ENCODE measurements at places on chromosomes 7 and 10.

GRCh38 chr7:45978010-45978681 is 57.1 kb upstream of the IGFBP3 start:
- DNase-seq = peak; percentile 99

DNA sequence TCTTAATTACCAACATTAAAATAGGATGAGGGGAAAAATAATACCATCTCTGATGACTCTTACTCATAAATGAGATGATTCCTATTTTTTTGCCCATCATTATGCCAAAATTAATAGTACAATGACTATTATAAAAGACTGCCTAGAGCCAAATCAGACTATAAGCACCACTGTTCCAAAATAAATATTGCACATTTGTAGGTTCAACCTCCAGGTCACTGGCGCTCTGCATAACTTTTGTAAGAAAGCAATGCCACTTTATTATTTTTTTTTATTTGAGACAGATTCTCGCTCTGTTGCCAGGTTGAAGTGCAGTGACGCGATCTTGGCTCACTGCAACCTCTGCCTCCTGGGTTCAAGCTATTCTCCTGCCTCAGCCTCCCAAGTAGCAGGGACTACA is 142.5 kb upstream of the SP8 start:
- no peak for DNase-seq

DNA sequence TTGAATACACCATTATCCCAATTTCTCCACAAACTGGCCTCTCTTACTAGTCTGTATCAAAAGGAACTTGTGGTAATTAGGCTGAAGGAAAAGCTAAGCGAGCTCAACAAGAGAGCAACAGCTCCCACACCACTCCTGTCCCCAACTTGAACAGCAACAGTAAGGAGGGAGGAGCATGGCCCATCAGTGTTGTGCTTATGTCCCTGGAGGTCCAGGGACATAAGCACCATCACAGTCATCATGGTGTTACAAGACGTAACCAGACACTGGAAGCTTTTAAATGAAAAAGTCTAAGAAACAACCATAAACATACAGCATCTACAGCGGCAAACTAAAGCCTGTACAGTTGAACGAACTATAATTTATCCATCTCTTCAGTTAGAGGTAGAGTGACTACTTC is 989 bp downstream of the ERLIN1 start:
- DNase-seq = peak; percentile 20

GRCh38 chr7:115679976-115680375 is 350.6 kb downstream of the TFEC start:
- DNase-seq = peak; percentile 43

DNA sequence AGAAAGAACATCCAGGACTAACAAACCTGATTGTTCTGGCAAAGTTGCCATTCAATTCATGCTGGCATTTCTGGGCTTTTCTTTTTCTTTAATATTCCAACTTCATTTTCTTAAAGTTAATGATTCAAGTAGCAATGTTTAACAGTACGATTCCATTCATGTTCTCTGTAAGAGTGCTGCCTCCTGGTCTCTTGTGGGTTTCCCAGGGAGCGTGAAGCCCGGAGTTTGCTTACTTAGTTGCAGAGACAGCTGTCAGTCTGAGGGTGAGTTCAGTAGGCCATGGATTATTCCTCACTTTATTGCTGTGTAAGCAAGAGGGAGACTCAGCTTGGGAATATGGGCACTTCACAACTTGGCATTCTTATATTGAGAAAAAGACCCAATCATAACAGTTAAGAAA is 142.2 kb downstream of the TWIST1 start:
- DNase-seq = no peak

GRCh38 chr7:98091061-98091460 is 15.6 kb upstream of the LMTK2 start:
- no peak for DNase-seq

GRCh38 chr7:156558198-156558597 is 82.4 kb upstream of the RNF32 start:
- DNase-seq = no peak

GRCh38 chr7:918441-919113 is 35.9 kb downstream of the ADAP1 start:
- DNase-seq = no peak

- no peak for DNase-seq
These were observed 134.9 kb downstream of the ARID5B start for GRCh38 chr10:62036186-62037081.

DNA sequence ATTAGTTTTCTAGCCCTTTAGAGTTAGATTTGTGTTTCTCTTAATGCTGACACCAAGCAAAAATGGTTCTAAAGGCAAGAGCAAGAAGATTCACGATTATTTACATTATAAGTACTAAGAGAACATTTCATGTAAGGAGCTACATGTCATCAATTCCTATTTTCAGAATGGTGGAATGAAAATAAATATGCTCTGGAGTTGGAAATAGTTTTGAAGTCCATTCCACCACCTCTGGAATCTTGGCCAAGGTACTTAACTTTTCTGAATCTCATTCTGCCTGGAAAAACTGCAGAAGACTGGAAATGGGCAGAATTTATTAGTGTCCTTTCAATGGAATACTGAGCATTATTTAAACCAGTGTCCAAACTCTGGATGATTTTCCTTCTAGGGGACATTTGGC is 125.1 kb upstream of the RAB11FIP2 start:
- DNase-seq = peak; percentile 63

GRCh38 chr7:144821067-144821466 is 14.8 kb downstream of the TPK1 start:
- no peak for DNase-seq

DNA sequence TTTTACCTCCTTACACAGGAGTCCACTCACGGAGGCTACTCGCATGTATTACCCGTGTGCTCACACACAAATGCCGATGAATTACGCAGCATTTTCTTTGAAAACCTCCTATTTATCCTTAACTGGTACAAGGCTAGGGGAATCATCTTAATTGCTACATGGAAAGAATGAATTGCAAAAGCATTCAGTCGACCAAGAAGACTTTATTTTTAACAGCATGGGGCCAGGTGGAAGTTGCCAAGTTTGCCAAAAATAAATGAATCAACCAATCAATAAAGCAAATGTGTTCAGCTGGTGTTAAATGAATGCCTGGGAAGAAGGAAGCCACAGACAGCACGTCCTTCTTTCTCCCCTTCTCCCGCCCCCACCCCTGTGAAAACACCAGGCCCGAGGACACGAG is 55.8 kb downstream of the CTBP2 start:
- no peak for DNase-seq

- no peak for DNase-seq
These were observed 9.2 kb upstream of the FOXP2 start for GRCh38 chr7:114405427-114405826.

- peak; percentile 58 for DNase-seq
These were observed 701 bp downstream of the STK17A start for GRCh38 chr7:43583424-43584194.

DNA sequence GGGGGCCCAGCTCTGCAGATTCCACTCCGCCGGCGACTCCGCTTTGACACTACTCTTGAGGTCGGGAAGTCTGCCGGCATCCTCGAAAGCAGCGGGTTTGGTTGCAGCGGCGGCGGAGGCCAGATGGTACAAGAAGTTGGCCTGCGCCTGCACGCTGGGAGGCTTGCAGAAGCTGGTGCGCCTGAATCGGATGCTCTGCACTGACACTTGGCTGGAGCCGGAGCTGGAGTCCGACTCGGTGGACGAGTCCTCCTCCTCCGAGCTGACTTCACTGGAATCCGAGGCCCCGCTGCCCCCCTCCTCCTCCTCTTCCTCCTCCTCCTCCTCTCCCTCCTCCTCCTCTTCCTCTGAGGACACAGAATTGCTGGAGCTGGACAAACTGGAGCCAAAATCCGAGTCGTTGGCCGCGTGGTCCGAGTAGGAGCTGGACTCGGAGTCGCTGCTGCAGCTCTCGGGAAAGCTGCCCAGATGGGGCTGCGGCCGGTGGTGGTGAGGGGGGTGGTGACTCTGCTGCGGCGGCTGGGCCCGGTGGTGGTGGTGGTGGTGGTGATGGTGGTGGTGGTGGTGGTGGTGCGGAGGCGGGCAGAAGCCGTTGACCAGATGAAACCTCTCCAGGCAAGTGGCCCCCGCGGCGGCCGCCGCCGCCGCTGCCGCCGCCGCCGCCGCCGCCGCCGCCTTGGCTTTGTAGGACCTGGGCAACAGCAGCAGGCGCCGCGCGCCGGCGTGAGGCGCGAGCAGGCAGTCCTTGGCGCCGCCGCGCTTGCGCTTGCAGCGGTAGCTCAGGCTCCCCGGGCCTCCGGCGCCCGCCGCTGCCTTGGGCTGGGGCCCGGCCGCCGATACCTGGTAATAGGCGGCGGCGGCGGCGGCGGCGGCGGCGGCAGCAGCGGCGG is 9.0 kb downstream of the SKIDA1 start:
- DNase-seq = peak; percentile 72

GRCh38 chr10:121296881-121297585 is 301.2 kb downstream of the FGFR2 start:
- no peak for DNase-seq

- peak; percentile 92 for DNase-seq
These were observed 694.2 kb upstream of the FZD8 start for GRCh38 chr10:36336315-36336714.

GRCh38 chr7:142485617-142486226 is 227.9 kb upstream of the PRSS58 start:
- DNase-seq = no peak

GRCh38 chr10:100006243-100006886 is 3.4 kb downstream of the DNMBP start:
- peak; percentile 92 for DNase-seq

GRCh38 chr10:59993931-59994330 is 87.6 kb upstream of the CCDC6 start:
- DNase-seq = no peak

GRCh38 chr7:116706668-116707126 is 34.7 kb downstream of the MET start:
- DNase-seq = peak; percentile 65

GRCh38 chr7:4944939-4945338 is 14.0 kb downstream of the MMD2 start:
- no peak for DNase-seq

DNA sequence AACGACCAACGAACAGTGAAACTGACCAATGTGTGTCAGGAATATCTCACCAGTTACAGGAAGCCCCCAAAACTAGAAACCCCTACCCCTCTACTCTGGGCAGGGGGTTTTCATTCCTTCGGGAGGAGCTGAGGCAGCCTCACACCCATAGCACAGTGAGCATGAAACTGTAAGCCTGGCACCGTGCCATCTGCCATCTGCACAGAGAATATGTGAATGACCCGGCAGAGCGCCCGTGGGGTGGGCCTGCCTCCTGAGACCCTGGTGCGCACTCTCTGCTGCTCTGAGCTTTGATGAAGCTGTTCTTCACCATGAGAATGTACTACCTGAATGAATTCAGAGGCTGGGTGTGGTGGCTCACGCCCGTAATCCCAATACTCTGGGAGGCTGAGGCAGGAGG is 27.1 kb downstream of the DAGLB start:
- no peak for DNase-seq

DNA sequence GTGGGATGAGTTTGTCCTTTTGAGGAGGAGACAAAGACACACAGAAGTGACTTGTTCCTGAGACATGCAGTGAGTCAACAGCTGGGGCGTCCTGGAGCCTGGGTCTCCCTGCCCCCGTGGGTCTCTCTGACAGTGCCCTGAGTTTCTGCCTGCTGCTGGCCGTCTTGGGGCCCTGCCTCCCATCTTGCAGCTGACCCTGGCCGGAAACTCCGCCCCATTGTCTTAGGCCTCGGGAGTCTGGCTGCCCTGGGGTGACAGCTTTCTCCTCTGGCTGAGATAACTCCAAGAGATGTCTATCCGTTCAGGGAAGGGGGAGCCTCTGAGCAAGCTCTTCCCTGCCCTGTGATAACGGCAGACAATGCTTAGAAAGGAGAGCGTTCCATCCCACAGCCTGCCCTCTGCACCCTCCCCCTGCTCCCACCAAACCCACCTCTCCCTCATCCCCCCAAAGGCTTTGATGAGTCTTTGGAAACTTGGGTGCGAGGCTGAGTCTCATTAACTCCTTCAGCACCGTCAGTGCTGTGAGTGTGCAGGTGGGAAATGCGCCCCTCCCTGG is 69.5 kb upstream of the PODXL start:
- DNase-seq = peak; percentile 77

DNA sequence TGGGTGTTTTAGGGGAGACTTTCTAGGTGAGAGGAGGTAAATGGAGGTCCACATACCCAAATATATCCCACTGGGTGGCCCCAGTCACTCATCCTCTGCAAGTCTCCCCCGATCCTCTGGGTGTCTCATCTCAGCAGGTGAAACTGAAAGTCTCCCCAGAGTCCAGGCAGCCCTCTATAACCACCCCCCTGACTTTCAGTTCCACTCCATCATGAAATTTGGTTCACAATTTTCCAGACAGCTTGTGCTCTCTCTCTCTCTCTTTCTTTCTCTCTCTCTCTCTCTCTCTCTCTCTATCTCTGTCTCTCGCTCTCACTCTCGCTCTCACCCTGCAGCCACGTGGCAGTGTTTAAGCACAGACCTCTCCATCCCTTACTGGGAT is 56.7 kb upstream of the ELN start:
- no peak for DNase-seq

DNA sequence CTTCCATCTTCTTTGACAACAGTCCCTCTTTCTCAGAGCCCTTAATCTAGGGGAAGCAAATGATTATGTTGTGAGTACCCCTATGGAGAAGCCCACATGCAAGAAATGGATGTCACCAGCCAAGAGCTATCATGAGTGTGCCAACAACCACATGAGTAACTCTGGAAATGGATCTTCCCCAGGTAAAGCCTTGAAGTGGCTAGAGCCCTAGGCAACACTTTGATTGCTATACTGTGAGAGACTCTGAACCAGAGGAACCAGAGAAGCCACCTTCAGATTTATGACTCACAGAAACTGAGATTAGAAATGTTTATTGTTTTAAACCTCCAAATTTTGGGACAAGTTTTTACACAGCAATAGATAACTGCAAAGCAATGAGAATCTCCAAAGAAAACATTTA is 60.9 kb upstream of the COL1A2 start:
- DNase-seq = no peak

DNA sequence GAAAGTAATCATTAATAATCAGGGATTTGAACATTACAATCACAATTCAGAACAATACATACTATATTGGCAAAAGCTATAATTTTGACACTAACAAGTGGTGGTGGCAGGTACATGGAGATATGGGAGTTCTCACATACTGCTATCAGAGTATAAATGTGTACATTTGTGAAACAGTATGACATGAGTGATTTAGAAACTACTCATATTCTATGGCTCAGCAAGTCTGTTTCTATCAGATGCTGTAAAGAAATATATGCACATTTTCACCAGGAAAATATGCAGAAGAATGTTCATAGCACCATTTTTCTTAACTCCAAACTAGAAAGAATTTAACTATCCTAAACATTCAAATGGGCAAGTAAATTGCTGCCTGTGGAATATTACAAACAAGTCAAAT is 620.0 kb downstream of the SH2D4B start:
- DNase-seq = no peak

GRCh38 chr7:41984888-41985287 is 252.1 kb downstream of the GLI3 start:
- DNase-seq = peak; percentile 38
